Occipital lobe (tissue), 3 donors: ENCODE measurements at places on chromosomes 6 and 20.

DNA sequence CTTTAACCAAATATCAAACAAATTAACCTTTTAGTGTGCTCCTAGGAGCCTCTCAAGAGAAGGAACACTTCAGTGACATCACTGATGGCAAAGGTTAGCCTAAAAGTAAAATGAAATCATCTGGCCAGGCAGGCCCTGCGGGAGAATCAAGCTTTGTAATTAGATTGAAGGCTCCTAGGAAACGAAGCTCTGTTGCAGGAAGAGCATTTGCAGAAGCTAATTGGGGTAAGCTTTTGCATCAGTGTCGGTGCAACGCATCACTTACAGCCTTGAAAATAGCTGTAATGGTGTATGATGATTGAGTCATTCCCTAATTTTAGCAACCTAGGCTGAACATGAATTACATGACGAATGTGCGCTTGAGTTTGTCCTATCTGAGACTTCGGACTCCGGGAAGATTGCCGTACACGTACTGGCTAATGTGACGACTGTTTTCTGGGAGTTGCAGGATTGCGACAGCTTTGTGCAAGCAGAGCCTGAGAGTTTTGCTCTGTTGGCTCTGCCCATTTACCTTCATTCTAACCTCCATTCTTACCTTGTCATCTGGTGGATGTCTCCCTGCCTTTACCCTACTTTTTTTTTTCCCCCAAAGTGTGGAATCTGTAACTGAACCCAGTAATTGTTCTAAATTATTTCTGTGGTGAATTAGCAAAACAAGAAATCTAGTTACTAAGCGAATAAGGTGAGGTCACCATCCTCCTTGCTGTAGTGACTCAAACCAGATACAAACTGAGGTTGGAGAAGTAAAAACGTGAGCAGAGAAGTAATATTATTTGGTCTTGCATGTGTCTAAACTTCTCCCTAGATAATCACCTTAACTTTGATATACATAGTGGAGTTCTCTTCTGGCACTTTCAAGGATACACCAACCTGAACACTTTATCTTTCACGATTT is 675.9 kb upstream of the CITED2 start:
- peak; percentile 26 for DNase-seq

DNA sequence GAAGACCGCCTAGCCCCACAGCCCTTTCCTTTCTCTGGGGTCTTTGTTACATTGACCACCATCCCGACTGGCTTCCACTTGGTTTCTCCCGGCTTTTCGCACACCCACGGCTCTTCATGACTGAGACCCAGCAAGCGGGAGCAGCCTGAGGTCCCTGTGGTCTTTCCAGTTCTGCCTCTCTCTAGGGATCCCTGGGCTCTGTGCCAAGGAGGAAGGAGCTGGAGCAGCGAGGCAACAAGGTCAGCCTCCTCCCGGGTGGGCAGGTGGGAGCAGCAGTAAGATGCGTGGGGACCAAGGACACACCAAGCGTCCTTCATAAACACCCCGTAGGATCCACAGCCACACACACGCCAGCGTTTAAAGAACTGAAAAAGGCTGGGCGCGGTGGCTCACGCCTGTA is 29.6 kb upstream of the MRGBP start:
- DNase-seq: no peak

- DNase-seq: no peak
Measured at GRCh38 chr6:89675949-89676748, 37.6 kb upstream of the LYRM2 start.

GRCh38 chr20:18428490-18429173 is 38.2 kb downstream of the DZANK1 start:
- DNase-seq: no peak

DNA sequence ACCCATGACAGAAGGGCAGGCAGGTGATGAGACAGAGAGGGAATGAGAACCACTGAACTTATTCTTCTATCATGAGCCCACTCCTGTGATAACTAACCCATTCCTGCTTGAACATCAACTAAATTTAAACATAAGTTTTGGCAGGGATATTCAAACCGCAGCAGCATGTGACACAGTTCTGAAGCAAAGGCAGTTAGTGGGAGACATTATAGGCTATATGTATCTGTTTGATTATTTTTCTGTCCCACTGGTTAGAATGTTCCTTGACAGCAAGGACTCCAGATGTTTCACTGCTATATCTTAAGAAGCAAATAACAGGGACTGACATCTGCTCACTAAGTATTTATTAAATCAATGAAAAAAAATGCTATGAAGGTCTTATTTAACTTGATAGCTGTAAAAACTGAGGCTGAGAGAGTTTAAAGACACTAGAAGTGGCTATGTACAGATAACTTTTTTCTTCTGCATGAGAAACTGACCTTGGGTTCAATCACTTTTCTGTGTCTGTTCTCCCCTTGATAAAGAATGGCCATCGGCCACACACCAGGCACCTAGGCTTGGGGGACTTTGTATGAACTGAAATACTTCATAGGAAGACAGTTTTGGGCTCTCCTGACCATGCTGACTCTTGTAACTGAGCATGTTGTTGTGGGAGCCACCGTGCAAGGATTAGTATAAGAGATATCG is 90.9 kb downstream of the CEP162 start:
- no peak for DNase-seq

DNA sequence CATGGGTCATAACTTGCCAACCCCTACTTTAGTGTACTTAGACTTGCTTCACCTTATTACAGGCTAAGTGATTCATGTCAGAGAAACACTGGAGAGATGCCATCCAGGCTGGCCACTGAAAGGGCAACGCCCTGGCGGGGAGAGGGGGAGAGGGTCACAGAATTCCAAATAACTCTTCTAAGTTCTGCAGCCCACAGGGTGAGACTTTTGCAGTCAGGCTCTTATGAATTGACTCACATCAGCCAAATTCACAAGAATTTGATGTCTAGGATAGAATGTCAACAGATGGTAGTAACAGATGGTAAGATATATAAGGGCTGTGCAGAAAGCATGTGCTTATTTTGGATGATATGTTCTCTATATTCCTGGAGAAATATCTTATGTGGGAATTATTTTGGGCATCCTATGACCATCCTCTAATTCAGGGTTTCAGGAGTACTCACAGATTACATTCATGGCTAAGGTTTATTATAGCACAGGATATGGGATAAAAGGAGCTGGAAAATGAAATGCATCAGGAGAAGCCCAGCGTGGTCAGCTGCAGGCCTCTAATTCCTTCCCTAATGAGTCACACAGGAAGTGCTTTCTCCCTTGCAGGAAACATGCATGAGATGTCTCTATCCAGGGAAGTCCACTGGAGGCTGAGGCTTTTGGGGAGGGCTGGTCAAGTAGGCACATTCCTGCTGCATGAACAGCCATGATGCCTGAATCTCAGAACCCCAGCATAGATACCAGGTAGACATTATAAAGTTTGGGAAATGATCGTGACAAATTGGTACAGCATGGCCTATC is 58.7 kb upstream of the RIN2 start:
- DNase-seq: no peak

- DNase-seq: no peak
Measured at GRCh38 chr20:16966276-16966880, 218.2 kb downstream of the OTOR start.

DNA sequence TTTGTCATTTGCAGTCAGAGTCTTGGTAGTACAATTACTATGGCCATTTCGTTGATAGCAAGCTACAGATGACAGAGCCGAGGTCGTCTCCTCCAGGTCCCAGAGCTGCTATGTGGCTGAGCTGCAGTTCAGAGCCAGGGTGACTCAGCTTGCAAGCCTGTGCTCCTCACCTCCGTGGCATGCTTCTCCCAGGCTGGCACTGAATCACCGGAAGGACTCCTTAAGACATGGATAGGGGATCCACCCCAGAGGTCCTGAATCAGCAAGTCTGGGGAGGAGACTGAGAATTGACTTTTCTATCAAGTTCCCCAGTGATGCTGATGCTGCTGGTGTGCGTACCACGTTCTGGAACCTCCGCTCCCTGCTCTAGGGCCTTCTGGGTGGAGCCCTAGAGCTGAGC is 291.2 kb downstream of the CDH26 start:
- DNase-seq: no peak

GRCh38 chr20:40506537-40506939 is 182.5 kb downstream of the MAFB start:
- peak; percentile 49 for DNase-seq

DNA sequence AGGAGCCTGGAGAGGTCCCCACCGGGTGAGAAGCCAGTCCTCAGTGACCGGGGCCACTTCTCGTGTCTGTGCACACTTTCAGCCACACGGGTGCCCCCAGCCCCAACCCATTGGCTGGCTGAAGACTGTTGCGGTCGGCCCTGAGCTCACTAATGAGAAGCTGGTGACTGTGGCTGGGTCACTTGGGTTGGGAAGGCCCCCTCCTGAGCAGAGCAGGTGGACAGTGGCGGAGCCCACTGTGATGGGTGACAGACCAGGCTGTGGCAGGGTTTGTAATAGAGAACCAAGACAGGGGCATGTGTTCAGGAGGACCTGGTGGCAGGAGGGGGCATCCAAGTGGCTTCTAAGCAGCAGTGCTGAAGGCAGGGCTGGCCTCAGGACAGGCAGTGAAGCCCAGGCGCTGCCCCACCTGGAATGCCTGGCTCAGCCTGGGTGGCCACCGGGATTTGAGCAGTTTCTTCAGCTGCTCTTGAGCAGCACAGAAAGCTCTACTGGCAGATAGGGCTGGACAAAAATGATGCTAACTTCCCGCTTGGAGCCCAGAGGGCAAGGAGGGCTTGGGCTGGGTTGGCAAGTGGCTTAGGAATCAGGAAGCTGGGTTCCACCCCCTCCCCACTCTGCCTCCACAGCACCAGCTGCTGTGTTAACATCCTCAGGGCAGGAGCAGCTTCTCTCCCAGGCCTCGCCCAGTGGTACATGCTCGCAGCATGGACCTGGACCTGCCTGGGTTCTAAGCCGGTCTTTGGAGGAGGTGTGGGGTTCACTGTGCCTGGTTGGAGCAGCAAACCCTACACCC is 256.4 kb downstream of the CDH4 start:
- no peak for DNase-seq

GRCh38 chr6:21587961-21588480 is 5.5 kb upstream of the SOX4 start:
- DNase-seq: peak; percentile 59

DNA sequence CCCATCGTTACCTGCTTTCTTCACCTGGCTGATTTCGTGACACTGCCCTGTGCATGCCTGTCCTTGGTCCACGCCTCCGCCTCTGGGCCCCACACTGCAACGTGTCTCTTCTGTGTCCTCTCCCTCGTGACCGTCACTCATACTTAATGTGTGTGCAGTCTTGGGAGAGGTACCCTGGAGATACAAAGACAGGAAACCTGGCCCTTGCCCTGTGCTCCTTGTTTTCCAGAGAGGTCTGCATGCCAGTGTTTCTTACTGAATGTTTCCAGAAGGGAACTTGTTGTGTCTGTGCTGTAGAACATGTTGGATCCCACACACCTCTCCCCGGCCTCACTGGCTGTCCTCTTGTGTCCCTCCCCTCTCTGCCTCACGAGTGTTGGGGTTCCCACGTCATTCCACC is 45.8 kb downstream of the SNX9 start:
- no peak for DNase-seq

DNA sequence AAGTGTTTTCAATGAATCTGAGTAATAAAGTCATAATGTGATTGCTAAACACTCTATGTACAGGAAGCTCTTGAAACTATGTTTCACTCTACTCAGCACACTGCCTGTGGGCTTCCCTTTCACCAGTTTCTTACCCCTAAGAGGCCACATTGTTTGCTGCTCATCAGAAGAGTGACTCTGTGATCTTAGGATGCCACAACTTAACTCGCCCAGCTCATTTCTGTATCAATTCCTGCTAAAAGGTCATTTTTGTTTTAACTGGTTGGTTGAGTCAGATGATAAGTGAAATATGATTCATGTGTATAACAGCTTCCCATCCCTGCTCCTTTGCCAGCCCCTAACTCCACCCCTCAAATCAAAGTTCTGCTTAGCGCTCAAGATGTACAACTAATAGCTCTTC is 9.8 kb upstream of the NDUFAF4 start:
- no peak for DNase-seq

- no peak for DNase-seq
Measured at GRCh38 chr6:36685166-36685924, 6.8 kb downstream of the CDKN1A start.

GRCh38 chr6:75381877-75382633 is 97.5 kb upstream of the TMEM30A start:
- DNase-seq: no peak

GRCh38 chr20:58458342-58459057 is 56.7 kb downstream of the APCDD1L start:
- no peak for DNase-seq

DNA sequence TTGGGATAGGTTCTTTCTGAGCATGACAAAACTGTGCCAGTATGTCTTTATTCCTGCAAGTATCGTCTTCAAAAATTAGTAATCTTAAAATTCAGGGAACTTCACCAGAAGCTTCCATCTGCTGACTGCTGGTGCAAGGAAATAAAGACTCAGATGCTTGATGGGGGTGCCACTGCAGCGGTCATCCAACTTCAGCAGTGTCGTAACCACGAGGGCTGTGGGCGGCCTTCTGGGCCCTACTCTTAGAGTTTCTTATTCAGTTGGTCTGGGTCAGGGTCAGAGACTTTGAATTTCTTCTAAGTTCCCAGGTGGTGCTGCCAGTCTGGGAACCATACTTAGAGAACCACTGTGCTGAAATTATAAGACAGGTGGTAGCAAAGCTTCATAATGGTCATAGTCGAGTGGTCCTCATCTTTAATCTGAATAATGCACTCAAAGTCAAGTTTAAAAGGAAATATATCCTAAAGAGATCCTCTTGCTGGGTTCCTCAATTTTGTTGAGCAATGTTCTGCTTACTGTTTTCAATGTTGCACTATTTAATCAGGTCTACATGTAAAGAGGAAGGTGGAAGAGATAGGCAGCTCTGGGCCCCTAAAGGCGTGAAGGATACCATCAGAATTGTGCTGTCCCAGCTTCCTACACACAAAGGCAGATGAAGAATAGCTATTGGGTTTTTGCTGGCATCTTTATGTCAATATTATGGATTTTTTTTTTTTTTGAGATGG is 165.4 kb upstream of the GMDS start:
- no peak for DNase-seq

DNA sequence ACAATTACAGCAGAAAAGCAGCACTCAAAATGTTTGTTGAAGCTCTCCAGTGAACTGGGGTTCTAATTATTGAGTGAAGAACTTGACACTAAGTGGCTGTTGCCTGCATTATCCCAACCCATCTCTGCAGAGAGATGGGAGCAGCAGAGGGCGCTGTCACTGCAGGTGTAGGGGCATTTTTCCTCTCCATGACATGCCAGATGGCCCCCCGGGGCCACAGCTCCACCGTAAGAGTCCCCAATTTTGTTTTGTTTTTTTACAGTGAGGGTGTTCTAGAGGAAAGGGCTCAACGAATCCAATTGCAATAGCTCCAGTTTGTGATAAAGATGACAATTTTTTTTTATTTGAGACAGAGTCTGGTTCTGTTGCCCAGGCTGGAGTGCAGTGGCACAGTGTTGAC is 1.9 kb upstream of the FUCA2 start:
- DNase-seq: no peak
